CD4-positive, alpha-beta memory T cell (primary cell): ENCODE measurements at places on chromosomes 11 and 22.
A peak's percentile ranks its signal among the peaks of the same experiment; 100 is the strongest.

DNA sequence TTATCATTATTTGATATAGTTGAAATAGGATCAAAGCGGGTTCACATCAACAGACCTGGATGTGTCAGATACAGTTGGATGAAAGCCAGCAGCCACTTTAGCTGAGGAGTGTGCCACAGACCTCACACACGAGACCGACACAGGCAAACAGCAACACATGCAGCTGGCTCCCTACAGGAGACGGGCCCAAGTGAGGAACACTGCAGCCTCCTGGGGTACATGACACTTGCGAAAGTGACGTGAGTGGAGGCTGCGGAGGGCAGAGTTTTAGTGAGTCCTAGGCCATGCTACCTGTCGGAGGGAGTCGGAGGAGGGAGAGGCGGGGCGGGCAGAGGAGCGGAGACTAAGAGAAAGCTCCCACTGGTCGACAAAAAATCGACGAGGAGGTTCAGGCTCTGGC, 100.9 kb upstream of the BID start:
- no peak for DNase-seq

DNA sequence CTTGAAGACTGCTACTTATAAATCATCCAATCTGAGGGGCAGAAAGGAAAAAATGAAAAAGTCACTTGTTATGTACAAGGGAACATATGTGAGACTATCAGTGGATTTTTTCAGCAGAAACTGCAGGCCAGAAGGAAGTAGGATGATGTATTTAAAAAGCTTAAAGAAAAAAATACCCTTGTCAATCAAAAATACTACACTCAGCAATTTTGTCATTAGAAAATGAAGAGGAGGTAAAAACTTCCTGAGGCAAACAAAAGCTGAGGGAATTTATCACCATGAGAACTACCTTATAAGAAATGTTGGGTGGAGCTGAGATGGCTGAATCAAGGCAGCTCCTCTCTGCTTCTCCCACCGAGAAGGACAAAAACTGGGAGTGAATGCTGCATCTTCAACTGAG, 21.1 kb downstream of the MRGPRX2 start:
- DNase-seq = no peak

- DNase-seq = no peak
These were observed 17.8 kb upstream of the SYVN1 start for GRCh38 chr11:65152122-65152521.

GRCh38 chr11:128553662-128554362, 33.5 kb downstream of the ETS1 start:
- DNase-seq = no peak

DNA sequence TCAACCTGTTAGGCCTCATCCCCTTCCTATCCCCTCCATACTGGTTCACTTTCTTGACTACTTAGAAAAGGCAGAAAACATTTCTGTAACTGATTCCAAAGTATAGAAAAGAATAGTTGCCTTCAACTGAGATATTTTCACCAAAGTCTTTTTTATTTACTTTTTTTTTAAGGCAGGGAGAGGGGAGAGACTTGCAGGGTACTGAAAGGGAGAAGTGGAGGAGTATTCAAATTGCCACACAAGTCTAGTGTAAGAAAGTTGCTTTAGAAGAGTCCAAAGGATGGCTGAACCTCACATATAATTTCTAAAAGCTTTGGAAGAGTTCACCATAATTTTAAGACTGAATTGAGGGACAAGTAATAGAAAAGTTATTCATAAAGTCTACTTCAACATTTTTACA, 6.3 kb downstream of the PHF21A start:
- no peak for DNase-seq

DNA sequence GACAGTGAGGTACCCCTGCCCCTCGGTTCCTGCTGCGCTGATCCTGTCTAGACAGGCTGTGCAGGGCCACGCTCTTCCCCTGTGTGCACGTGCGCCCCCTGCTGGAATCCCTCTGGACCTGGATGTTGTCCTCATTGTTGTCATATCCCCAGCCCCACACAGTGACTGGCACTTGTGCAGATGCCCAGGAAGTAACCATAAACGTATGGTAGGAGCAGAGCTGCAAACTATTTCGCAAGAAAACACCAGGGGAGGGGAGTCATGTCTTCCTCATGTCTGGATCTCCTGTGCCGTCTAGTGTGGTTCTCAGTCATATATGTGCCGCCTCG, 114.7 kb downstream of the CRYBB2 start:
- DNase-seq = peak; percentile 10
